BJ (cell line): ENCODE measurements at places on chromosomes 4 and X. TPM values are rescaled to one million over a fixed set of nuclear protein-coding genes. Genes with fewer than 3 reads are reported as not detected.

The DCLK2 gene
- 38.1 and 38.8 TPM in 2 replicates for polyA plus RNA-seq

The BEX2 gene
- polyA plus RNA-seq: 1.2 and 1.8 TPM in 2 replicates

The ZBTB49 gene
- 1.9 and 2.5 TPM in 2 replicates for polyA plus RNA-seq

The SGCB gene
- polyA plus RNA-seq: 23.3 and 38.2 TPM in 2 replicates

The ERAS gene
- not detected in 2 replicates for polyA plus RNA-seq

The MAP7D2 gene
- 0.18 and 0.21 TPM in 2 replicates for polyA plus RNA-seq

The KCND1 gene
- 0.51 and 0.83 TPM in 2 replicates for polyA plus RNA-seq

The TBC1D8B gene
- polyA plus RNA-seq: 4.5 and 9.1 TPM in 2 replicates

The RAB33A gene
- polyA plus RNA-seq: 4.6 and 5.1 TPM in 2 replicates

The MAD2L1 gene
- 27.0 and 27.1 TPM in 2 replicates for polyA plus RNA-seq

The SGMS2 gene
- polyA plus RNA-seq: 22.6 and 40.0 TPM in 2 replicates

The EPGN gene
- 0.13 and 0.49 TPM in 2 replicates for polyA plus RNA-seq

The SPANXC gene
- polyA plus RNA-seq: not detected in 2 replicates

The CLTRN gene
- polyA plus RNA-seq: 0.15 and 0.21 TPM in 2 replicates

The SPANXA2 gene
- polyA plus RNA-seq: not detected in 2 replicates

The ADGRL3 gene
- polyA plus RNA-seq: 0.01 TPM in 1 of 2 replicates, not detected in the other

The DMD gene
- 11.7 and 12.5 TPM in 2 replicates for polyA plus RNA-seq

The NHSL2 gene
- polyA plus RNA-seq: 4.4 and 7.9 TPM in 2 replicates

The TREX2 gene
- 0.49 and 1.1 TPM in 2 replicates for polyA plus RNA-seq

The RNF212 gene
- polyA plus RNA-seq: 2.9 TPM in 2 replicates

The YIPF6 gene
- 14.7 and 31.1 TPM in 2 replicates for polyA plus RNA-seq

The SPANXD gene
- not detected in 2 replicates for polyA plus RNA-seq
